Left renal pelvis (tissue), 4 donors: ENCODE measurements at places on chromosomes 7 and 10. TPM values are rescaled to one million over a fixed set of nuclear protein-coding genes. Genes with fewer than 3 reads are reported as not detected.

- DNase-seq: no peak
These were observed 153.8 kb upstream of the COL1A2 start for GRCh38 chr7:94240902-94241301.

GRCh38 chr10:37700886-37701780 lies 156.3 kb downstream of the ZNF248 start:
- DNase-seq: no peak

GRCh38 chr7:29105752-29106668 lies 40.3 kb downstream of the CPVL start:
- DNase-seq: peak; percentile 70

GRCh38 chr7:30510124-30511075 lies 5.8 kb upstream of the GGCT start:
- no peak for DNase-seq

GRCh38 chr10:789831-790701 lies 100.6 kb upstream of the DIP2C start:
- DNase-seq: no peak

DNA sequence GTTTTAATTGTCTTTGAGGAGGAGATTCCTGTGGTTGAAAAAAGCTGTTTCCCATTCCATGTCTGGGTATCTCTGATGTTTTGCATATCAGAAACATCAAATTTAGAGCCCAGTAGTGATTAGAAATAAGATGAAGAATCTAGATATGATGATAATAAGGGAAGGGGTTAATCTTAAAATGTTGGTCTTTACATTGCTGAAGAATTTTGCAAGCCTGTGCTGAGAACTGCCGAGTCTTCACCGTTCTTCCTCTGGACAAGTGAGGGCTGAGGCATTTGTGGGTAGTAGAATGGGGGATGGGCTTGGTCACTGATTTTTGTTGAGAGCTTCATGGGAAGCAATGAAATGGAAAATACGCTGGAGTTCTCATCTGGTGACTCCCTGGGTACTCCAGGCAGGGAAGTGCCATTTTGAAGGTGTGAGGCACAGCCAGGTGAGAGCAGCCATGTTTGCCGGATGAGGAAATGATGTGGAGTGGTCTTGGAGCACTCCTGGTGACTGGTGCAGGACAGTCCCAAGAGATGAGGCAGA lies 10.2 kb downstream of the TCF7L2 start:
- no peak for DNase-seq

DNA sequence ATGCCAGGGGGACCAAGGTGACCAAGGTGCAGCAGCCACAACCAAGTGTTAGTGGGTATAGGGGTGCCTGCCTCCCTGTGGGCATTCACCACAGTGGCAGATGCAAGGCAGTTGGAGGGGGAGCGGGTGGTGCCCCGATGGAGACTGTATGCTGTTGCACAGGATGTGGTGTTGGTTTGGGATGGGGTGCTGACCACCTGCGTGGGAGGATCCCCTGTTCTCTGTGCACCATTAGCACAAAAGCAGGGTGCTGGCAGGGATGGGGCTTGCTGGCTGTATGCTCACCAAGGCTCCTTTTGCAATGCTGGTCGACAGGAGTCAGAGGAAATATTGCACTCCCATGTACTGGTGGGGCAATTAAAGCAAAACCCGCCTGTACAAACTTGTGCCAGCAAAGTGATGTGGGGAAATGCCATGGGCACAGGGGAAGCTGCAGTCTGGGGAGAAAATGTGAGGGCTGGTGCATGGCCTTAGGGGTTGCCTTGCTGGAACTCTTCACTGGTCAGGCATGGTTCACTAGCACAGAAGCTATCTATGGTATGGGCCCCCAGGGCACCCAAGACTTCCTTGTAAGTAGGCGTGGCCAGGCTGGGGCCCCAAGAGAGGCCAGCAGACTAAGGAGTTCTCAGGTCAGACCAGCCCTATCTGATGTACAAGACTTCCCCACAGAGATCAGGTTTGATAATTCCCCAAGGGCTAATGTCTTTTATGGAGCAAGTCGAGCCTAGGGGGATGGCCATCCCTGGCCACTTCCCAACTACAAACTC lies 51.9 kb upstream of the GNAT3 start:
- DNase-seq: no peak

GRCh38 chr7:28830846-28831245 lies 127.3 kb downstream of the TRIL start:
- DNase-seq: no peak

- DNase-seq: no peak
These were observed 264.3 kb downstream of the ADK start for GRCh38 chr10:74415146-74415839.

GRCh38 chr10:132685921-132686680 lies 99.8 kb downstream of the NKX6-2 start:
- no peak for DNase-seq

GRCh38 chr10:36111676-36112075 lies 469.6 kb upstream of the FZD8 start:
- DNase-seq: no peak

DNA sequence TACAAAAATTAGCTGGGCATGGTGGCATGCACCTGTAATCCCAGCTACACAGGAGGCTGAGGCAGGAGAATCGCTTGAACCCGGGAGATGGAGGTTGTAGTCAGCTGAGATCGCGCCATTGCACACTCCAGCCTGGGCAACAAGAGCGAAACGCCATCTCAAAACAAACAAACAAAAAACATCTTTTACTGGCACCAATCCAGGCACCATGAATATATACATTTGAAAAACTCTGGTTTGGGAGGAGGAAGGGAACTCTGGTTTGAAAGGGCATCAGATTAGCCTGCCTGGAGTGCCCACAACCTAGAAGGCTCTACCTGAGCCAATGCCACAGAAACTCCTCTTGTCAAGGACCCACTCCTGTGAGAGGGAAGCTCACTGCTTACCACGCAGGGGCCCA lies 15.9 kb downstream of the POLL start:
- DNase-seq: no peak

DNA sequence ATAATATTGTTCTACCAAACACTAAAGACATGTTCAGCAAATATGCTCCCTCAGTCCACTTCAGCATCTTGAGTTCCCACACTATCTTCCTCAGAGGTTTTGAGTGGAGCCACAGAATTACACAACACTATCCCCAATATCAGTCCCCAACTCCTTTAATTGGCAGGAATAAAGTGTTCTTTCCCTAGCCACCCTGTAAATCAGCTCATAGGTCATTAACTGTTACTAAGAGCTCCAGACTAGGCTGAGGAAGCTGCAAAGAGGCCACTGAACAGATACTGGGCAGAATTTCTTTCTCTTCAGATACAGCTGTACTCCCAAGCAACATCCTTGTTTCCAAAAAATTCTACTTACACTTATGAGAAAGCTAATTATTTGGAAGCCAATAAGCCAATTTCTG lies 11.6 kb upstream of the KAT6B start:
- DNase-seq: no peak

DNA sequence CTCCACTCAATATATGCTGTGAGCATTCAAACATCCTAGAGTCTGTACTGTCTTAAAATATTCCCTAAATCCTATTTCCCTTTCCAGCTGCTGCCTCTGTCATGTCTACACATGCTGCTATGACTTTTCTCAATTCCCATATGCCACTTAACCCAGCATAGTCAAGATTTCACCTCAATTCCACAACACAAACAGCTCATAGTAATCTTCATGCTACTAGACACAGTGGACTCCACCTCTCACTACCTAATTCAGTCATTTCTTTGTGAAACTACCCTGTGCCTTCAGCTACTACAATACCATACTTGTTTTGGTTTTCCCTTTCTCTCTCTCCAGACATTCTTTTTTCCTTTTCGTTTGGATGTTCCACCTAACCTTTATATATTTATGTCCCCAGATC lies 45.5 kb downstream of the GSAP start:
- no peak for DNase-seq

DNA sequence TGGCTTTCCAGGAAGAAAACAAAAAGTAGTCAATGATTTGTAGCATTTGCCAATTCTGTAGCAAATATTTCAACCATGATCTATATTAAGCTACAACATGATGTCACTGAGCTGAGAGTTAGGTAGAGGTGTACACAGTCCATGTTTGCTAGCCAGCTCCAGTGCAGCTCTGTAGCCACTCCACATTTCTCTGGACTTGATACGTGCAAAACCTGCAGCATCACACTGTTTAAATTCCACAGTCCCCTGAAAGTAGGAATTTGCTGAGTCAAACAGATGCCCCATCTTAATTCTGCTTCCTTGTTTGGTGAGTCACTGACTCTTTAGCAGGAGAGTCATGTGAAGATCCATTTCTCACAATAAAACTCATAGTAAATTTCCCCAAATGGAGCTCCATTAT lies 89.8 kb upstream of the LRRTM3 start:
- no peak for DNase-seq

DNA sequence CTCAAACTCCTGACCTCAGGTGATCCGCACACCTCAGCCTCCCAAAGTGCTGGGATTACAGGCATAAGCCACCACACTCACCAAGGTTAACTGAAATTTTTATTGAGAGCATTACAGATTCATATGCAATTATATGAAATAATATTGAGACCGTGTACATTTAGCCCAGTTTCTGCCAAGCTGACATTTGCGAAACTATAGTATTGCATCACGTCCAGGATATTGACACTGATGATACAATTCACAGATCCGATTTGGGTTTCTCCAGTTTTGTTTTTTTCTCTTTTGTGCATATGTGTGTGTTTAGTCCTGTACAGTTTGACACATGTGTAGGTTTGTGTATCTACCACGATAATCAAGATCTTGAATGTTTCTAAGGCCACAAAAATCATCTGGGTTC lies 627.9 kb upstream of the FOXK1 start:
- no peak for DNase-seq

GRCh38 chr7:1361016-1361755 lies 98.1 kb downstream of the MICALL2 start:
- no peak for DNase-seq

DNA sequence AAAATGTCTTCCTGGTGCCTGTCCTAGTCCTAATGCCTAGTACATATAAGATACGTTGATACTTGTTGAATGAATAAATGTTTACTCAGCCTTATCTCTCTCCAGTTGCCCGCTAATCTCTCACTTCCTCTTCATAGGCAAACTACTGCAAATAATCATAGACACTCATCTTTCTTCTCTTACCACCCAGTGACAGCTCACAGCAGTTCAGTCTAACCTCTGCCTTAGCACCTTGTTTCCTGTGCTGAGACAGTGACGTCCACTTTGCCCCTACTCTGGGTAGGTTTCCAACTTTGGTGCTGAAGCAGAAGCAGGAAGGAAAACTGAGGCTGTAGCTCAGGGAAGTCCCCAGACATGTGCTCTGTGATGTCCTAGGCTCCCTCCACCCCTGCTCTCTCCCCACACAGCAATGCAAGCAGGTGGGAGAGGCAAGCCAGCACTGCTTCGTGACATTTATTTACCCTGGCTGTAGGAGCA lies 45.5 kb upstream of the RHOBTB1 start:
- DNase-seq: no peak

DNA sequence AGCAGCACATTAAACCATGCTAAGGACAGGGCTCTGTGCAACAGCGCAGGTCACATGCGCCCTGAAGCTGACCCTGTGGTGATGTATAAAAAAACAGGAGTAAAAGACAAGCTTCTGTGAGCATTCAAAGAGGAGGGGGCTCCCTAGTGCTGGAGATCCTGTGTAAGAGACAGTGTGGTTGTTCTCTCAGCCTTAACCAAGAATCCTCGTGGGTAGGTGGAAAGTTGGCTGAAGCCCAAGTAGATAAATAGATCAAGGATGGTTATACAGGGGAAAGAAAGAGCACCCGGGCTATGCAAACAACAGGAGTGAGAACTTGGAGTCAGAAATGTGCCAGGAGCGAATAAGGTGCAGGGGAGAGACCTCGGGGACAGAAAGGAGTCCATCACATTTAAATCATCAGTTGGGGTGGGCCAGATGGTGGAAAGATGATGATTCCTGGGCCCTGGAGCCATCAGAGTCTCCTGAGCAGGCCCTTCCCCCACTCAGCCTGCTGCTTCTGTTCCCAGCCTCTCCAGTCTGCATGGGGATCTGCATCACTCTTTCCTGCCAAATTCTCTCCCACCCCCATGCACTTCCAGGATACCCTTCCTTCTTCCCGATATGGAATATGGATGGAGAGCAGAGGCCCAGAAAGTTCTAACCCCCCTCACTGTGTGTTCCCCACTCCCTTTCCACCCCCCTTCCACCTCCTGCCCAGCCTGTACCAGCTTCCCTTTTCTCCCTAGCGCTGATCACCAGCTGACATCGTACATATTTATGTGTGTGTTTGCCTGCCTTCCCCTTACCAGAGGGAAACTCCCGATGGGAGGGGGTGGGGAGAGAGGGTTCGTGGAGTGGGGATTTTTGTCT lies 78.1 kb upstream of the PRR15 start:
- DNase-seq: no peak

- DNase-seq: no peak
These were observed 5.7 kb downstream of the DLX5 start for GRCh38 chr7:97018791-97019531.

DNA sequence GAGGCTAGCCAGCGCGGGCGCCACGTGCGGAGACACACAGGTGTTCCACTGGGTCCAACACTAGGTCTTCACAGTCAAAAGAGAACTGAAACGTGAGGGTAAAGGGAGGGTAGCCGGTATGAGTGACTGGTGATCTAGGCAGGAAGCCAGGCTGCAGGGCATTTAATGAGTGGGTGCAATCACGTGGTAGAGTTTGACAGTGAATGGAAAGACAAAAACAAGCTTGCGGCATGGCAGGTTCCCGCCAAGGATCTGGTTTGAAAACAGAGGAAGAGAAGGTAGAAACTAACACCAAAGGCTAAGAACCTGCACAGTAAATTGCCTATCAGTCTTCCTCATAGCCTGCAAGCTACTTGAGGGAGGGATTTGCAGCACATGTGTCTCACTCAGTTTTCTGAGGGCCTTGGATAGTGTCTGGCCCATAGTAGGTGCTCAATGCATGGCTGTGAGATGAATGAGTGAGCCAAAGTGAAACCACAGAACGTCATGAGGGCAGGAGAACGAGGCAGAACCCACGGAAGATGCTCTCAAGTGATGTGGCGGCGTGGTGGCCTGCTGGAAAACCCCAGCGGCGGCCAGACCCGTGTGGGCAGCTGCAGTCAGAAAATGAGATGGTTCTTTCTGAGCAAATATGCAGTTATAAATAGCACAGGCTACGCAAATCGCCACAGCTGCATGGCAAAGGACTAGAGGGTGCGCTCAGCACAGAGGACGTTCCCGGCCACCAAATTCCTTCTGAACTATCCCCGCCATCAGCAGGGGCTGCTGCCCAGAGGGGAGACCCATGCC lies 183.6 kb upstream of the NFE2L3 start:
- no peak for DNase-seq

- no peak for DNase-seq
These were observed 40.0 kb upstream of the ANLN start for GRCh38 chr7:36349626-36350025.

PRLHR gene
- polyA plus RNA-seq: 0.03 TPM

FAM13C gene
- 8.0 TPM for polyA plus RNA-seq

FAM3C gene
- 156 TPM for polyA plus RNA-seq

NEBL gene
- polyA plus RNA-seq: 90.6 TPM

OR13A1 gene
- 0.11 TPM for polyA plus RNA-seq

NUPR2 gene
- polyA plus RNA-seq: 2.2 TPM

CCDC7 gene
- polyA plus RNA-seq: 7.3 TPM

ELFN1 gene
- 17.3 TPM for polyA plus RNA-seq

GNG11 gene
- polyA plus RNA-seq: 34.1 TPM
